ENCODE measurements at places on chromosomes 12 and 14.

DNA sequence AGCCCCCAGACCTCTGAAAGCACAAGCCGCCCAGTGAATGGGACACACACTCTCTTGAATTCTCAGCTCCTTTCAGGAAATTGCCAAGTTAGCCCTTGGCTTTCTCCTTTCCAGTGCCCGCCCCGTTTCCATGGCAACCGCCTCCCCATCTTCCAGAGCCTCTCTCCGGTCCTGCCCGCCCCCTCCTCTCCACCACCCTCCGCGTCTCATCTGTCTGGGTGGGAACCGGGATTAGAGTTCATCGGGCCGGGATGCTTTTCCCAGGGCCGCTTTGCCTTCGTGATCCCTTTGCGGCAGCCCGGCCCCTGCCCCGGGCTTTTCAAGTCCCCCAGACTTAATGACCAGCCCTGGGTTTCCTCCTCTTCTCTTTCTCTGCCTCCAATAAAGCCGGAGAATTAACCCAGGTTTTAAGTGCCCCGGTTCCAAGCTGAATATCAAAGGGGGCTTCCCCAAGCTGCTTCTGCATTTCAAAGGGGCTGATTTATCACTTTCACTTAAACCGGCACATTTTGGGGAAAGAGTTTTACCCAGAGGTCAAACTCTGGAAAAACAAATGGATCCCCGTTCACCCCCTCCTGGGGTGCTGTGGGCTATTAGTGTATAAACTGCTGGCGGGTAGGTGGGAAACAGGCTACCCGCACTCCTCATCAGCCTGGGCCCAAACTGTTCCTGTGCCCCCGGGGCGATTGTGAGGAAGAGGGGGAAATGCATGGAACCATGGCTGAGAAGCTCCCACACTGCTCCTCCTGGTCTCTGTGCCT is 101.7 kb downstream of the ZFP36L1 start:
- DNase-seq = no peak

GRCh38 chr12:80830533-80831088 is 107.1 kb downstream of the LIN7A start:
- DNase-seq = no peak

- no peak for DNase-seq
These were observed 185.0 kb upstream of the NRXN3 start for GRCh38 chr14:77985211-77985615.

- DNase-seq = no peak
These were observed 864.2 kb upstream of the MGAT4C start for GRCh38 chr12:87120440-87120839.

GRCh38 chr12:58202933-58203718 is 261.8 kb downstream of the ATP23 start:
- DNase-seq = no peak

- DNase-seq = no peak
These were observed 77.6 kb downstream of the SLC2A13 start for GRCh38 chr12:40028296-40028695.

GRCh38 chr12:132248453-132249167 is 80.8 kb downstream of the GALNT9 start:
- DNase-seq = no peak

GRCh38 chr12:80217011-80217535 is 117.7 kb downstream of the OTOGL start:
- no peak for DNase-seq

DNA sequence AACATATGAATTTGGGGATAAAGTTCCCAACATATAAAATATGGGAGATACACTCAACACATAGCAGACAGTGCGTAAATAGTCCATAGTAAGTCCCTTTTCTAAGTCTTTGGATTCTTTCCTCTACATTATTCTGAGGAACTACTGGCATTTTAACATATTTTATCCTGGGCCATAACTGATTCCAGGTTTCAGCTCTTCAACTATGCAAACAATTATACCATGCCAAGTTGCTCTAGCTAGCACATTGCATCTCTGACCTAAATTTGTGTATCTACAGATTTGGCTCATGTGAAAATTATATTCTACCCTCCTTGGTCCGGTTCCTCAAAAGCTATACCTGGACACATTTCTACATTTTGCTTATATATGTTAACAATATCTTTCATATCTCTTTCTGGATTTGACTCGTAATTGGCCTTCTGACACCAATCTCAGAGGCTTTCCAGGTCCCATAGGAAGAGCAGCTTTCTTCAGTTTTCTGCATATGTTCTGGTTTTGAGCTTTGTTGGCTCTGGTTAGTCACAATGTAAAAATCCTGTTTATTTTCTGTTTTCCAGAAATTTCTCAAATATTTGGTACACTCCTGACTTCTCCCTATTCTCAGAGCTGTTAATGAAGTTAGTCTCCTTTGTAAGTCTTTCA is 305.4 kb downstream of the BMP4 start:
- no peak for DNase-seq

- DNase-seq = no peak
These were observed 5.8 kb downstream of the MARK3 start for GRCh38 chr14:103391048-103391447.

GRCh38 chr12:4289998-4290790 is 16.6 kb downstream of the CCND2 start:
- no peak for DNase-seq

DNA sequence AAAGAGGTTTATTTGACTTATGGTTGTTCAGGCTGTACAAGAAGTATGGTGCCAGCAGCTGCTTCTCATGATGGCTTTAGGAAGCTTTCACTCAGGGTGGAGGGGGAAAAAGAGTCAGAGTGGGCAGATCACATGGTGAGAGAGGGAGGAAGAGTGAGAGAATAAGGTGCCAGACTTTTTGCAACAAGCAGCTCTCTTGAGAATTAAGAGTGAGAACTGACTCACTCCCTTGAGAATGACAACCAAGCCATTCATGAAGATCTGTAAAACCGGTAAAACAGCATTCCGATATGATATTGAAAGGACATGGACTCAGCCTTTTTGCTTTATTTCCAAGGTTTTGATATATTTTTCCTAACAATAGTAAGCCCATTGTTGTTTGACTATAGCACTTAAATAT is 501.2 kb downstream of the GALC start:
- no peak for DNase-seq

DNA sequence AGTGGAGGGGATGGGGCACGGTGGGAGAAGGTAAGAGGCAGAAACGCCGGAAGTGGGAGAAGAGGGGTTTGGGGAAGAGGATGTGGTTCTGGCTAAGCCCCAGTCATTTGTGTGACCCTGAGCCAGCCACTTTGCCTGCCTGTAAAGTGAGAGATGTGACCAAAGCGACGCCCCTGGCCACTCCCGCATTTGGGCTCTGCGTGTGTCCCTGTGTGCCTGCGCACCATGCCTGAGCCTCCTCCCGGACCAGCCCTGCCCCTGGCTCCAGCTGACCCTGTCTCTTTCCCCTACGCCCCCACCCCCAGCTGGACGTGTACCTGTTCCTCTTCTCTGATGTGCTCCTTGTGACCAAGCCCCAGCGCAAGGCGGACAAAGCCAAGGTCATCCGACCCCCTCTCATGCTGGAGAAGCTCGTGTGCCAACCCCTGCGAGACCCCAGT is 8.0 kb downstream of the PLEKHG6 start:
- DNase-seq = no peak

DNA sequence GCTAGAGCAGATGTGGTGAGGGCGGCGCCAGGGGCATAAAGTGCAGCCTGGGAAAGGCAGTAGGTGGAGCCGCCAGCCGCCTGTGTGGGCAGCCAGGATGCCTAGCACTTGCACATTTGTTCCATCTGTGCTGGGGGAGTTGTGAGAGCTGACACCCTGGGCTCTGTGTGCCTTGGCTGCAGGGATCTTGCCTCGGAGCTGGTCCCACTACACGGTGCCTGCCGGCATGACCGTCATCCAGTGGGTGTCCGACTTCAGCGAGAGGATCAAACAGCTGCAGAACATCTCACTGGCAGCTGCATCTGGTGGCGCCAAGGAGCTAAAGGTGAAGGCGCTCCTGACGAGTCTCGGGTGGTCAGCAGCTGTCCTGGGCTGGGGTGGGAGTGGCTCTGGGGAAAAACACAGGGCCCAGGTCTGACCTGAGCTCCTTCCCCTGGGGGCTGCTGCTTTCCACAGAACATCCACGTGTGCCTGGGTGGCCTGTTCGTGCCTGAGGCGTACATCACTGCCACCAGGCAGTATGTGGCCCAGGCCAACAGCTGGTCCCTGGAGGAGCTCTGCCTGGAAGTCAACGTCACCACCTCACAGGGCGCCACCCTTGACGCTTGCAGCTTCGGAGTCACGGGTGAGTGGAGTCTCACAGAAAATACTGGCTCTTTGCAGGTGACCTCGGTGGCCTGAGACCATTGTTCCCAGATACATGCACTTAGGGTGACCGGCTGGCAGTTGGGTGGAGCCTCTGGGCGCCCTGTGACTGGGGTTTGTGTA is 37.4 kb downstream of the HSP90AA1 start:
- no peak for DNase-seq

GRCh38 chr14:51743588-51744000 is 91.9 kb downstream of the FRMD6 start:
- DNase-seq = no peak

- DNase-seq = no peak
These were observed 28.5 kb downstream of the FOS start for GRCh38 chr14:75306927-75307699.

- no peak for DNase-seq
These were observed 10.7 kb downstream of the PXN start for GRCh38 chr12:120254809-120255208.

GRCh38 chr12:115726691-115727090 is 550.8 kb downstream of the MED13L start:
- DNase-seq = no peak

GRCh38 chr12:27771481-27772327 is 8.3 kb upstream of the KLHL42 start:
- DNase-seq = no peak

- no peak for DNase-seq
These were observed 27.7 kb upstream of the TMED10 start for GRCh38 chr14:75204116-75204515.

- no peak for DNase-seq
These were observed 36.5 kb upstream of the SFSWAP start for GRCh38 chr12:131674373-131674772.

- no peak for DNase-seq
These were observed 102.1 kb downstream of the TMEM117 start for GRCh38 chr12:43937947-43938346.

- DNase-seq = no peak
These were observed 65.8 kb upstream of the STK38L start for GRCh38 chr12:27178255-27178654.

- no peak for DNase-seq
These were observed 137.4 kb downstream of the CALM1 start for GRCh38 chr14:90534091-90534837.

- no peak for DNase-seq
These were observed 13.7 kb upstream of the PRPF39 start for GRCh38 chr14:45070215-45070614.

DNA sequence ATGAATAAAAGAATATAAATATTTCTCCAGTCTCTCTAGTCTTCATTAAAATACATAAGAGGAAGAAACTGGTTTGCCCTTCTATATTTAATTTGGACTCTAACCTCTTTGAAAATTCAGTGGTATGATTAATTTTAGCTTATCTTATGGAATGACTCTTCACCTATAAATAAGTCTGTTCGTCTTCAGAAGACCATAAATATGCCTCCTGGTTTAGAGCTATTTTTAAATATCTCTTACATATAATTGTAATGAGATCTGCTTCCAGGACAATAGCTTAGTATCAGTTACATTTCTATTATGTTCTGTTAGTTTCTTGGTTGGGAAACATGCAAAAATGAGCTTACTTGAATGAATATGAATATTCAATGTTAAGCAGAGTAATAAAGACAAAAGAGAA is 257.5 kb upstream of the HMGA2 start:
- DNase-seq = no peak

DNA sequence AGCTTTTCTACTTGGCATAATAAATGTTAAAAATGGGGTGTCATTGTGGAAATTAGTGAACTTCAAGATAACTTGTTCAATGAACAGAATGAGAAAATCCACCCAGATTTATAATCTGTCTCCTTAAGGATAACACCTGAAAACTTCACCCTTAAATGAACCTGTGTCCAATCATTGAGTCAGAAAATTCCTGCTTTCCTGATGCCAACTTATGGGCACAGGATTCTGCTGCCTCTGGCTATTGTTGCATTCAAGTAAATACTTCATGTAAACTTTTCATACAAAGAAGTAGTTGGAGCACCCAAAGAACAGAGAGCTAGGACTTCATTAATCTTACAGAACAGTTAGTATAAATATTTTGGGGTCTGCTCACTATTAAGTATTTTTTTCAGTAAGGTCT is 98.9 kb upstream of the PLEKHA5 start:
- DNase-seq = no peak
